Right renal cortex interstitium (tissue), 3 donors: ENCODE measurements at places on chromosomes 7 and 10. TPM values are rescaled to one million over a fixed set of nuclear protein-coding genes. Genes with fewer than 3 reads are reported as not detected.
A peak's percentile ranks its signal among the peaks of the same experiment; 100 is the strongest.

DNA sequence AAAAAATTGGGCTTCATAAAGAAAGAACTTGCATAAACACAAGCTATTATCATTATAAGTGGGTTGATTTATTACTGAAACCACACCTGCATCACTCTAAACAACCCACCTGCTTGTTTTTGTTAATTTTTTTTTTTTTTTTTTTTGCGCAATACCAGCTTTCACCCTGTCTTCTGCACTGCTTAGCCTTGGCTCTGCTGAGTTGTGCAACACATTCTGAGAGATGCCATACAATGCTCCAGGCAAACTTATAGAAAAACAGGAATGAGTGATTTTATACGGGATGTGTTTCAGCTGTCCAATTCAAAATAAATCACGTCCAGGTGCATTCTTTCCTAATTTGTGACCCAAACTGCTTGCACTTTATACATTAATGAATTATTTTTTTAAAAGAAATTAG, 923.6 kb downstream of the GATA3 start:
- DNase-seq = no peak

DNA sequence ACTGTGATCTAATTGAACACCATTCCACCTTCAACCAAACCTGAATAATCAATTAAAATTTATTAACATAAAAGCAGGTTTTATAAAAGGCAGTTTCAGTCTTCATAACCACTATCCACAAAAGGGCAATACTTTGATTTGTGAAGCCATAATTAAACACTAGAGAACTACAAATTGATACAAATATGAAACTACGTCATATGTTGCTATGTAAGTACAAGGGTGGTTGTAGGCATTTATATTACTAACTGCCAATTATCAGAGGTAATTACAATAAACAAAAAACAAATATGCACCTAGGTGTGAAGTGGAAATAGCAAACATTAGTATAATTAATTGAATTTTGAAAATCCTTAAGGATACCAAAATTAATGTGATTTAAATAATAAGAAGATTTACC, 368.5 kb upstream of the PCDH15 start:
- no peak for DNase-seq

DNA sequence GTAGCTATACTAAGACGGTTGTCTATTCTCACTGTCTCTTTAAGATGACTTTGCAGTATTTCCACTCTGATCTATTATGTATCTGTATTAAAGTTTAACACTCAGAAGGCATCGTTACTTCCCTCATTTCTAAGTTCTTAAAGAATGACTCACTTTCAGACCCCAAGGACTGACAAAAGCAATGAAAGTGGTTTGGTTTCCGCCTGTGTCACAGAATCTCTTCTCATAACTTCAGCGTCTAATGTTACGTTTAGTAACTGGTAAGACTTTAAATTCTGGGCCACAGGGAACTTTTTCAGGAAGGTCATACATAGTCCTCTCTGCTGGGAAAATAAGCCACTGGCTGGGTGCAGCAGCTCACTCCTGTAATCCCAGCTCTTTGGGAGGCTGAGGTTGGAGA, 892.0 kb upstream of the AUTS2 start:
- no peak for DNase-seq

DNA sequence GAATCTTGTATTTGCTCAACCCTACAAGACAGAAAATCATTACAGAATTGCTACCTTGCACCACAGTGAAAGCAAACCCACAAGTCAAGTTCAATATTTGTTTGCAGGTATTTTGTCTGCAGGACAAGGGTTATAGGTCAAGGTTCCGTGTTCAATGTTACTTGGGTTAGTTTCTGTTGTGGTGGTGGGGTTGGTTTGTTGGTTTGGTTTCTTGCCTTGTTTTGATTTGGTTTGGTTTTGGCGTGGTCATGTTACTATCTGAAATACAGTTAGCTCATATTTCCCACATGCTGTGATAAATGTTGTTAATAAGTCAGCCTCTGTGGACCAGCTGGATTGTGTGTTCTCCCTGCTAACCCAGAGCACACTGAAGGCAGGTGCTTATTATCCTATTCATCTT, 75.6 kb upstream of the INSIG1 start:
- no peak for DNase-seq

The SH2B2 gene
- 3.4 TPM for polyA plus RNA-seq

The IGF2BP3 gene
- polyA plus RNA-seq = 57.9 TPM

DNA sequence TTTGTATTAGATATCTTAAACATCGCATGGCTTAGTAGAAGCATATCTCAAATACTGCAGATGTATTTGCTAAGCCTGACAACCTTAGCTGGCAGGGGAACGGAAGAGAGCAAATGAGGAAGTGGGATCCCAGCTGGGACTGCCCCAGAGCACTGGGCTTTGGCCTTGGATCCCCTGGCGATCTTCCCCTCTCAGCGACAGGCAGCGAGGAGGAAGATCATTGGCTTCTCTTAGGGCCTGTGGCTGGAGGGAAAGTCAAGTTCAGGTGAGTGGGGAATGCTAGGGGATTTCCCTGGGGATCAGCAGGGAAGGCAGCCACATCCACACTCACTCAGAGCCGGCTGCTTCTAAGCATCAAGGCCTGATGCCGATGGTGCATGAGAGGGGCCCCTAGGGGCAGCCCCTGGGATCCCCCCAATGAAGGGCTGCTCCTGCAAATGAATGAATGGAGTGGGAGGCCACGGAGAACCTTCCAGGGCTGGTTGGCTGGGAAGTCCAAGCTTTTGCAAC, 42.0 kb downstream of the LYZL2 start:
- no peak for DNase-seq

GRCh38 chr7:81704595-81704994, 65.3 kb downstream of the HGF start:
- no peak for DNase-seq

- DNase-seq = no peak
These were observed 815 bp downstream of the CCSER2 start for GRCh38 chr10:84329196-84329611.

GRCh38 chr7:158976468-158976848, 120.1 kb downstream of the DYNC2I1 start:
- DNase-seq = no peak

GRCh38 chr7:12016439-12016838, 184.4 kb upstream of the THSD7A start:
- no peak for DNase-seq

GRCh38 chr10:5443429-5443828, 31.1 kb downstream of the NET1 start:
- DNase-seq = no peak

The MYL10 gene
- polyA plus RNA-seq = 0.42 TPM

The TMEM130 gene
- 6.6 TPM for polyA plus RNA-seq

- no peak for DNase-seq
These were observed 2.8 kb downstream of the MPP7 start for GRCh38 chr10:28300027-28300426.

DNA sequence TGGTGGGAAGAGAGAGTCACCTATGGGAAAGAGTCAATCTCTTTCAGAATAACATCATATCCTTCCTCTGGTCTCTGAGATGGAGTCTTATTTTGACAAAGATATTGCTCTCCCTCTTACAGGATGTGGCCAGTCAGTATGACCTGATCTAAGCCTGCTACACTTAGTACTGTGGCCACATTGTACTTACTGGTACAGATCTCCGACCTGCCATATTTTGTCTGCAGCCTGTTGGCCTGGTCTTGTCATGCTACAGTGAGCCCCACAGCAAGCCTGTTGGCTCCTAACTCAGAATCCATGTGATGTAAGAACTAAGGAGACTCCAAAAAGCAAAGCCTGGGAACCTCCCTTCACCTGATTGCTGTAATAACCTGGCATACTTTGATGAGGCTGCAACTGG, 377.8 kb downstream of the SFMBT2 start:
- DNase-seq = no peak

The CDC14C gene
- not detected for polyA plus RNA-seq

- no peak for DNase-seq
These were observed 143.1 kb downstream of the CRPPA start for GRCh38 chr7:16278167-16278787.

DNA sequence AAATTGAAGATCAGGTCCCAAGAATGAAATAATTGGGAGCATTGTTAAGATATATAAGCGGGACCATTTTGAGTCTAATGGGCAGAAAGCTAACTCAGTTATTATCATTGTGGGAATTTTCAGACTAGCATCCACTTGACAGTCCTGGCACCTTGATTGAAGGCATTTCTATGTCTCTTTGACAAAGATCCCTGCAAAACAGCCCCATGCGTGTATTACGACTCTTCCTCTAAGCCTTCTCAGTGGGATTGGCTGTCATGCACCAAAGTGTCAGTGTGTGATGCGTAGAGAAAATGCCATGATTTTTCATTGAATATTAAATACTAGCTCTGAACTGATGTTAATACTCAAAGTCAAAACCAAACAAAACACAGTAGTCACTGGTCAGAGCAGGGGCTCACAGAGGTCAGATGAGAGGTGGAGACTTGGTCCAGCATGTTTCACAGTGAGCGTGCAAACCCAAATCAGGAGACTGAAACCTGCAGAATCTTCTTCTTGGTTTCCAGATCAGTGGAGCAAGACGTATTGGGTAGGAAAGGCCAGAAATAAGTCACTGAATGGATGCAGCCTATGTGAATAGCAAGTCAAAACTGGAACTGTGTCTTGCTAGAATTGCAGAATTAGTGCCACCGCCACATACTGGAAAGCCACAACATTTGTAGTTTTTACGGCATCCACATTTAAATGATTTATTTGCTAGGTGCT, 303.6 kb upstream of the AKR1E2 start:
- DNase-seq = no peak

DNA sequence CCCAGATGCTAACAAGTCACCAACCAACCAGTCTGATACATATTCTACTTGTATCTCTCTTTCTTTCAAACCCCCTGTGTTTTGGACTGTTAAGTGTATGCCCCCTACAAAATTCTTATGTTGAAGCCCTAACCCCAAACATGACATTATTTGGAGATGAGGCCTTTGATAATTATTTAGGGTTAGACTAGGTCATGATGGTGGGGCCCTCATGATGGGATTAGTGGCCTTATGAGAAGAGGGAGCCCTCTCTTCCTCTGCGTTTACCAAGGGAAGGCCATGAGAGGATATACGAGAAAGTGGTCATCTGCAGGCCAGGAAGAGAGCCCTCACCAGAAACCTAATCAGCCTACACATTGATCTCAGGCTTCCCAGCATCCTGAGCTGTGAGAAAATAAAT, 2.5 kb downstream of the RAPGEF5 start:
- DNase-seq = no peak

GRCh38 chr10:128339753-128340152, 213.5 kb upstream of the MKI67 start:
- DNase-seq = no peak

- peak; percentile 5 for DNase-seq
These were observed 57.8 kb upstream of the RAB18 start for GRCh38 chr10:27446091-27446918.

The CLDN3 gene
- polyA plus RNA-seq = 27.7 TPM

The HTRA1 gene
- 206 TPM for polyA plus RNA-seq

The TCF7L2 gene
- polyA plus RNA-seq = 42.9 TPM

- DNase-seq = no peak
These were observed 4.3 kb downstream of the CLIP2 start for GRCh38 chr7:74293577-74293908.

DNA sequence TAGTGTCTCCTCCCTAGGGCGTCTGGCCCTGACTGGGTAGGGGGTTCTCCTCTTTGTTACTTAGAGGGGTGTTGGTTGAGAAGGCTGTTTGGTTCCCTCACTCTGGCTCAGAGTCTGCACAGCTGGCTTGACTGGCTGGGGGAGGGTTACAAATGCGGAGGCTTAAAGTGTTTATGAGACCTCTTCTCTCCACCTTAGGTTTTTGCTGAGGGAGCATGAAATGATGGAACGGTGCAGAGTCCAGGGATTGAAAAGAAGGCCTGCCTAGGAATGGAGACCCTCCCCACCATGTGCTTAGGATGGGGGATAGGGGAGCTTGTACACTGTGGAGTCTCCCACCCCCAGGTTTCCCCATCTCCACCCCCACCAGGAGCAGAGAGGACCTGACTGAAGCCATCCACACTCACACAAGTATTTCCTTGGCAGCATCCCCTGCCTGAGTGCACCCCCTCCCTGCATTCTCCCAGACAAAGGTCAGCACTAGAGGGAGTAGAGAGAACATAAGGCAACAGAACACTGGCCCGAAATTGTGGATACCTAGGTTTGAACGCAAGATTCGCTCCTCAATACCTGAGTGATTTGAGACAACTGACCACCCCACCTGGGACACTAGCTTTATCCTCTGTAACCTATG, 1.7 kb upstream of the LDB1 start:
- DNase-seq = no peak

The DDC gene
- 101 TPM for polyA plus RNA-seq

DNA sequence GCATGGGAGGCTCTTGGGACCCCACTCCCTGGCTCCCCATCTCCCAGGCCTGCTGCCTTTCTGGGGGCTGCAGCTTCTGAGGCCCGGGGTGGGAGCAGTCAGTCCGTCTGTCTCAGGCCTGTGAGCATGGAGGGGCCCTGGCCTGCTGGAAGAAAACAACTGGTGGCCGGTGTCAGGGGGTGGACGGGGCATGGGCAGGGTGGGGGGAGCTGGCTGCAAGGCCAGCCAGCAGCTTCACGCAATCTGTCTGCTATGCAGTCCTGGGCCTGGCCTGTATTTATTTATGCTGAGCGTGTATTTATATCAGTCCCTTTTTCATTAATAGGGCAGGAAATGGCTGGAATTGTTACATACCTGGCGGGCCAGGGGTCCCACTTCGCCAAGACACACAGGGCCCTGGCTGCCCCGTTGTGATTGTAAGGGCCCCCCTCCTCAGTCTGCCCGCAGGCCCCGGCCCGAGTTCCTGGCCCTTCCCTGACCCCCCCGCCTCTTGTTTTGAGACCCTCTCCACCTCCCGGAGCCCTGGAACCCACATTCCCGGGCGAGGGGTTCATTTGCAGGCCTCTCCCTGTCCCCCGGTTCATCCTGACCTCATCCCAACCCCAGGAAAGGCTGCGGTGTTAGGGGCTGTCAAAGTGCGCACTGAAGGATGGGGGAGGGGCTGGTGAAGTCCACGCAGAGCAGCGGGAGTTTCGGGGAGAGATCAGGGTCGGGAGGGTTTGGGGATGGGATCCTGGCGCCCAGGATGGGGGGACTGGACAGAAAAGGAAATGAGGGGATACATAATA, 8.2 kb downstream of the TMEM270 start:
- DNase-seq = no peak

The SRRM3 gene
- 0.86 TPM for polyA plus RNA-seq

The CCL24 gene
- not detected for polyA plus RNA-seq

The GAD2 gene
- 1.2 TPM for polyA plus RNA-seq

DNA sequence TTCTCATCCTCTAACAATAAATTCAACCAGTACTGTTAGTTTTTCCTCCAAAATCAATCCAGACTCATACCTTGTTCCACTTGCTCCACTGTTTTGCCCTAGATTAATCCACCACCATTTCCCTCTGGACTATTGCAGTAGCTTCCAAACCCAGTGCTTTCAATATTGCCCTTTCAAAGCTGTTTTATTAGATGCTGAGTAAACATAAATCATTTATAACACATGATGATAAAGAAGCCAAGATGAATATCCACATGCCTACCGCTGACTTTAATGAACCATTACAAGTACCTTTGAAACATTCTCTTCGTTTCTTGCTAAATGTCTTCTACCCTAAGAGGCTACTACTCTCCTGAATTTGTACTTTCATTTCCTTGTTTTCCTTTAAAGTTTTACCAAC, 174.2 kb upstream of the FAM171A1 start:
- no peak for DNase-seq
